ENCODE measurements at places on chromosomes 4 and X. TPM values are rescaled to one million over a fixed set of nuclear protein-coding genes. Genes with fewer than 3 reads are reported as not detected.

The PCDH19 gene
- polyA plus RNA-seq = 8.8 TPM

The GPR34 gene
- polyA plus RNA-seq = 2.6 TPM

The FGG gene
- not detected for polyA plus RNA-seq

The FRMD7 gene
- polyA plus RNA-seq = not detected

The DNAAF6 gene
- not detected for polyA plus RNA-seq

The SLC34A2 gene
- not detected for polyA plus RNA-seq

The RNF128 gene
- 9.4 TPM for polyA plus RNA-seq

The SLC49A3 gene
- polyA plus RNA-seq = not detected

The DSPP gene
- polyA plus RNA-seq = not detected

The RPA4 gene
- not detected for polyA plus RNA-seq

The ATP2B3 gene
- 12.9 TPM for polyA plus RNA-seq

The ENPEP gene
- not detected for polyA plus RNA-seq

The DBET gene
- polyA plus RNA-seq = not detected

The PTPN13 gene
- 53.2 TPM for polyA plus RNA-seq

The POU4F2 gene
- not detected for polyA plus RNA-seq

The CHRDL1 gene
- 106 TPM for polyA plus RNA-seq

The EMCN gene
- polyA plus RNA-seq = 3.4 TPM

The ARHGAP10 gene
- 2.2 TPM for polyA plus RNA-seq

The NPY1R gene
- 20.3 TPM for polyA plus RNA-seq

The MAGEA9B gene
- polyA plus RNA-seq = not detected

The AKAP4 gene
- polyA plus RNA-seq = not detected

The MAMLD1 gene
- 2.1 TPM for polyA plus RNA-seq

The TEX13D gene
- polyA plus RNA-seq = not detected

The ADD1 gene
- polyA plus RNA-seq = 266 TPM

The PLA2G12A gene
- polyA plus RNA-seq = 25.7 TPM

The HCFC1 gene
- 5.5 TPM for polyA plus RNA-seq

The TLR6 gene
- 0.44 TPM for polyA plus RNA-seq

The PPA2 gene
- polyA plus RNA-seq = 211 TPM

The TBC1D8B gene
- 5.6 TPM for polyA plus RNA-seq

The CXCL1 gene
- not detected for polyA plus RNA-seq

The FRMPD3 gene
- polyA plus RNA-seq = 0.53 TPM

The RASL11B gene
- polyA plus RNA-seq = 12.6 TPM

The APOO gene
- polyA plus RNA-seq = 312 TPM

The VCX3A gene
- polyA plus RNA-seq = not detected

The GYPA gene
- not detected for polyA plus RNA-seq

The CLGN gene
- polyA plus RNA-seq = 3.9 TPM

The RWDD4 gene
- 14.8 TPM for polyA plus RNA-seq

The SLC9A7 gene
- polyA plus RNA-seq = 11.4 TPM

The PDLIM3 gene
- 24.5 TPM for polyA plus RNA-seq

The HSFX1 gene
- polyA plus RNA-seq = not detected

The CYBB gene
- polyA plus RNA-seq = not detected

The CT45A5 gene
- 0.94 TPM for polyA plus RNA-seq

The GAGE2A gene
- not detected for polyA plus RNA-seq

The ATXN3L gene
- polyA plus RNA-seq = not detected

The ZNF182 gene
- polyA plus RNA-seq = 1.6 TPM

The PRKG2 gene
- not detected for polyA plus RNA-seq

The BCORL1 gene
- polyA plus RNA-seq = 0.24 TPM

The SPANXC gene
- polyA plus RNA-seq = not detected

The ARR3 gene
- polyA plus RNA-seq = not detected

The PLP1 gene
- 43.0 TPM for polyA plus RNA-seq

The REELD1 gene
- polyA plus RNA-seq = not detected

The RTL5 gene
- polyA plus RNA-seq = 3.5 TPM

The EGFL6 gene
- not detected for polyA plus RNA-seq

The RHOXF2B gene
- polyA plus RNA-seq = 0.36 TPM

The PDE6B gene
- polyA plus RNA-seq = 0.53 TPM

The SH2D1A gene
- polyA plus RNA-seq = not detected

The ERVMER34-1 gene
- polyA plus RNA-seq = 3.8 TPM

The UGT2B7 gene
- polyA plus RNA-seq = not detected

The SSX2 gene
- polyA plus RNA-seq = not detected

The ASB9 gene
- not detected for polyA plus RNA-seq
